Neural crest cell (in vitro differentiated cells): ENCODE measurements at places on chromosomes 13 and 19. TPM values are rescaled to one million over a fixed set of nuclear protein-coding genes. Genes with fewer than 3 reads are reported as not detected.

DNA sequence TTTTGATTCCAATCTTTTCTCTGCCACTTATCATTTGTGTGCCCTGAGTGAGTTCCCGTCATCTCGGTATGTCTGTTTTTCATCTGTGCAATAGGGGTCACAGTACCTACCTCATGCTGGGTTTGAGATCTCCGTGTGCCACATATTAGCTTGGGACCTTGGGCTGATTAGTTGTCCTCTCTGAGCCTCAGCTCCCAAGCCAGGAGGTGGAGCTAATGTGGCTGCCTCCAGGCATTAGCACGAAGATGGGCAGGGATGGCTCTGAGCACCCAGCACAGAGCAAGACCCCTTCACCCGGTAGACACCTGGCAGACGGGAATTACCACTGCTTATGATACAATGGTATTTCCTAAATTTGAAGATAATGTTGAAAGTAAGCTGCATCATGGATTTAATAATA, 35.8 kb upstream of the XPO4 start:
- no peak overlapping the region for H3K4me3 ChIP-seq
- no peak for DNase-seq
- no peak overlapping the region for H3K27ac ChIP-seq
- H3K36me3 ChIP-seq, result no peaks in the 10 kb centered on the region
- no peaks in the 10 kb centered on the region for H3K27me3 ChIP-seq

DNA sequence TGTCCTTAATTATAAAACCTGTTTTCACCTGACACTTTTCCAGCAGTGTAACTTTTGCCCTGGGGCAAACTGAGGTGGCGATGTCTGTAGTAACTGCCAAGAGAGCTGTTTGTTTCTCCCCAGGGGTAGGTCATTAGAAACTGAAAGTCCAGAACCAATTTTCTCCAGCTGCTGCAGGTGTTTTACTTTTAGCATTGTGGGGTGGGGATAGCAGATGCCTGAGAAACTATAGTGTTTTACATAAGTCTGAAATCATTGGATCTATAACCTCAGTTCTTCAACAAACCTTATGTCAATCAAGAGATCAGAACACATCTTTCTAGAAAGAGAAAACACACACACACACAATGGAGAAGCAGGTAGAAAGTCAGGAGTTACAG, 92.7 kb downstream of the LHFPL6 start:
- no peak overlapping the region for H3K27ac ChIP-seq
- no peak for DNase-seq
- no peaks in the 10 kb centered on the region for H3K36me3 ChIP-seq
- H3K27me3 ChIP-seq, result no peaks in the 10 kb centered on the region
- no peak overlapping the region for H3K4me3 ChIP-seq

GRCh38 chr13:107139006-107139405, 571.1 kb upstream of the ARGLU1 start:
- no peaks in the 10 kb centered on the region for H3K36me3 ChIP-seq
- H3K27ac ChIP-seq, result no peak overlapping the region
- H3K27me3 ChIP-seq, result no peaks in the 10 kb centered on the region
- H3K4me3 ChIP-seq, result no peak overlapping the region
- H3K4me1 ChIP-seq, result peaks cover 4% of the 10 kb centered on the region

DNA sequence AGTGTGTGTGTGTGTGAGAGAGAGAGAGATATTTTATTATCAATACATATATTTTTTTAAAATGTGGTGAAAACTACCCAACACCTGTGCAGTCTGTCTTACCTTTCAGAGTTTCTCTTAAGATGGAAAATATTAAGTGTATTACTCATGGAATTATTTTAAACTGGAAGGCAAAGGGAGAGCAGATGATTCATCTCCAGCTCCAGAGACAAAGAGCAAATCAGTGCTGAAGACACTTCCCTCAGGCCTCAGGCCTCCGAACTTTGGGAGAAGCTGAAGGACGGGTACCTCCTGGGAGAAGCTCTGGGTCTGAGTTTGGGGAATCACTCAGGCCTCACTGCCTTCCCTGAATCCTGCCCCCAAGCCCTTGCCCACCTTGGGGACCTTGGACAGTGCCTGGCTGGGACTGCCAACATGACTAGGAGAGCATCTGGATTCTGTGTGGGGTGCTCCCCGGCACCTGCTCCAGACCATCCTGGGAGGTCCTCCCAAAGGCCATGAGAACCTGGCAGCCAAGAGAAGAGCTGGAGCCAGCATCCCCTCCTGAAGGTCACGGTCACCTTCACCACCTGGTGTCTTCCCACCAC, 170.4 kb upstream of the UBL3 start:
- no peaks in the 10 kb centered on the region for H3K27me3 ChIP-seq
- peaks cover 58% of the 10 kb centered on the region for H3K4me1 ChIP-seq
- no peak overlapping the region for H3K4me3 ChIP-seq
- H3K36me3 ChIP-seq, result no peaks in the 10 kb centered on the region
- no peak overlapping the region for H3K27ac ChIP-seq

DNA sequence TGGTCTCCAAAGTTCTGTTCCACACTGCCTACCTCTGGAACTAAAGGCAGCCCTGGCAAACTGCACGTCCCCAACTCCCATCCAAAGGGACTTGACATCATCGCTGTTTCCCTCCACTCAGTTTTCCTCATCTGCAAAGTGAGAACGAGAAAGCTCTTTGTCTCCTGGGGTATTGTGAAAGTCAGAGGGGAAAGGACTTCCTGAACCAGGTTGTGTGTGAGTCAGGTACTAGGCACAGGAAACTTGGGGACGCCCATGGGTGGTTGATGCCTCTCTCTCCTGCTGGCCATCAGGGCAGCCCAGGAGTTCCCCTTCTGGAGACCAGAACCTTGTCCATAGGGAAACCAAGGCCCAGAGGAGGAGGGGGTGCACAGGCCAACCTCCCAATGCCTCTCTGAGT, 4.7 kb downstream of the CRLF1 start:
- no peak overlapping the region for H3K27ac ChIP-seq
- peaks cover 17% of the 10 kb centered on the region for H3K4me1 ChIP-seq
- no peak overlapping the region for H3K4me3 ChIP-seq
- no peak for DNase-seq

DNA sequence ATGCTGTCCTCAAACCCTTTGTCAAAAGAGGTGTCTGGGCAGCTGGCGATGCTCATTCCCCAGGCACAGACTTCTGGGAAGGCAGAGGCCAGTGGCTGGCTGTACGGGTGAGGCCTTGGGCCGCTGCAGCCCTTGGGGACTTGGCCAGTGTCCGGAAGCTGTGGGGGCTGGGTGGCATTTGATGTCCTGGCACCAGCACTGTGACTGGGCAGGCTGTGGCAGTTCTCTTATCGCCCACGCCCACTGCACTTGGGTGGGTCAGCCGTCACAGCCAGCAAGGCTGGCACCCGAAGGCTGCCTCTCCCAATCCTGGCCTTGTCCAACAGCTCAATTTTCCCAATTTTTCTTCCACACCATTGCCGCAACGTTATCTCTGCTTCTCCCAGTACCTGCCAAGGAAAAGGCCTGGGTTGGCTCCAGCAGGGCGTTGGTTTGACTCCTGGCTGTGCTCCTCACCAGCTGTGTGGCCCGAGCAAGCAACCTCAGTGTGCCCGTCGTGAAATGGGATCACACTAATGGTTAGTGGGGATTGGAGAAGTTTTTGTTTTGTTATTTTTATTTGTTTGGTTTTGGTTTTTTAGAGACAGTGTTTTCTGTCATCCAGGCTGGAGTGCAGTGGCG, 12.7 kb upstream of the SLC44A2 start:
- H3K36me3 ChIP-seq, result no peaks in the 10 kb centered on the region
- H3K4me1 ChIP-seq, result no peaks in the 10 kb centered on the region
- no peak overlapping the region for H3K27ac ChIP-seq

GRCh38 chr13:71488201-71488600, 378.8 kb downstream of the DACH1 start:
- H3K27ac ChIP-seq, result no peak overlapping the region
- no peaks in the 10 kb centered on the region for H3K27me3 ChIP-seq
- H3K4me3 ChIP-seq, result no peak overlapping the region
- no peaks in the 10 kb centered on the region for H3K4me1 ChIP-seq
- H3K36me3 ChIP-seq, result peaks cover 12% of the 10 kb centered on the region

DNA sequence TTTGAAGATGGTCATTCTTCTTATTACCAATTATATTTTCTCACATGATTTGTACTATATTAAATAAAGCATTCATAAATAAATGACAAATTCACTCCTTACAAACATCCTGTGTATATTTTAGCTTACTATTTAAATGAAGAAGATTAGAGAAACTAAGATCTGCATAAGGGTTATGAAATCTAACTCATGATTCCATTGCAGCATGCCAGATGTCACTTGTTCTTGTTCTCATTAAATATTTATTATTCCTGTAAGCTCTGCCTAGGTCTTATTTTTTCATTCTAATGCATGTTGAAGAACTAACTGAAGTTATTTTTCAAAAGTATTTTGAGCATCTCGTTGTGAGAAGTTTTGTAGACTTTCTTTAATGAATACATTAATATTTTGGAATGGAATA, 18.3 kb downstream of the NUP58 start:
- H3K27me3 ChIP-seq, result no peaks in the 10 kb centered on the region
- H3K36me3 ChIP-seq, result peaks cover 5% of the 10 kb centered on the region
- no peak overlapping the region for H3K4me3 ChIP-seq
- no peak for DNase-seq

- no peaks in the 10 kb centered on the region for H3K27me3 ChIP-seq
- peaks cover 11% of the 10 kb centered on the region for H3K36me3 ChIP-seq
- DNase-seq, result no peak
- peaks cover 4% of the 10 kb centered on the region for H3K4me1 ChIP-seq
- no peak overlapping the region for H3K4me3 ChIP-seq
These were observed 8.7 kb downstream of the UCHL3 start for GRCh38 chr13:75558145-75558840.

DNA sequence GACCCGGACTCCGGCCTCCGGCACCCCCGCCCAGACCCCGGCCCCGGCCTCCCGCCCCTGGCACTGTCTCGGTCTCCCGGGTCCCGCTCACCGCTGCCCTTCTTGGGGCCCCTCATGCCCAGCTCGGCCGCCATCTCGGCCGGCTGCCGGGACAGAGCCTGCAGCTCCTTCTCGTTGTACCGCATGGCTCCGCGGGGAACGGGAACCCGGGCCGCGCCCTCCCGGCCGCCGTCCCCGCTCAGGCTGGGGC, 140 bp downstream of the PLEKHJ1 start:
- DNase-seq, result no peak
- H3K27ac ChIP-seq, result no peak overlapping the region
- H3K36me3 ChIP-seq, result peaks cover 15% of the 10 kb centered on the region
- H3K27me3 ChIP-seq, result peaks cover 15% of the 10 kb centered on the region

DNA sequence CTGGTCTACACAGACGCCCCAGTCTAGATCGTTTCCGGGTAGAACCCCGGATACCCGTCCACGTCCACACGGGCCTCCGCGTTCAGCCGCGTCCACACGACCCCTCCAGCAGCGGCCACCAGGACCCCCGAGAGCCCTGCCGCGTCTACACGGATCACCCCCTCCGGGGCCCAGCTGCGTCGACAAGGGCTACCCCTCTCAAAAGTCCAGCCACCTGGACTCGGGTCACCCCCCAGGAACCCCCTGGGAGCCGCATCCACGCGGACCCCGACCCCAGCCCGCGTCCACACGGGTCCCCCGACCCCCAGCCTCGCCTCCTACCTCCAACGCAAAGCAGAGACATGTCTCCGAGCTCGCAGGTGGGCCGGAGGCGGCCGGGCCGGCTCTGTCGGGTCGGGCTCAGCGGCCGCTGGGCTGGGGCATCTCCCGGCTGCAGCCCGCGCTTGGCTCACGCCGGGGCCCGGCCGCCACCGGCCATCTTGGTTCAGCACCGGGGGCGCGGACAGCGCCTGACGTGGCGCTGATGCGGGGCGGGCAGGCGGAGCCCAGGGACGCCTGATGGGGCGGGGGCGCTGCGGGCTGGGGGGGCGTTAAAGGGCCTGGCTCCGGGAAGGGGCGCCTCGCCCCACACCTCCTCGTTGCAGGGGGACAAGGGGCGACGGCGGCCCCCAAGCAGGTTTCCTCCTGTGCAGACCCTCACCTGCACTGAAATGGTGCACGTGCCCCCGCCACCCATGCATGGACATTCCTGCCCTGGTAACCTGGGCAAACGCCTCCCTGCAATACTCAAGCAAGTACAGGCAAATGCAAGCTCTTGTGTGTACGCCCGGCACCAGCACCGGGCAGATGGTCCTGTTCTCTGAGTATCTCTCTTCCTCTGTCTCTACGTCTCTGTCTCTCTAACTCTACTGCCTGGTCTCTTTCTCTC, at the start of gene UNC13A:
Gene UNC13A (minus strand): TSS at position 498 of the 928 bp plus-strand sequence. CDS start 155 bp downstream, at position 343.
- no peak within 1 kb of the TSS for H3K27ac ChIP-seq
- H3K4me3 ChIP-seq, result peak within 1 kb of the TSS; percentile 88
- H3K27me3 ChIP-seq, result peaks cover 60% of the 10 kb centered on the region
- H3K4me1 ChIP-seq, result peaks cover 12% of the 10 kb centered on the region
- peak; percentile 78 for DNase-seq

DNA sequence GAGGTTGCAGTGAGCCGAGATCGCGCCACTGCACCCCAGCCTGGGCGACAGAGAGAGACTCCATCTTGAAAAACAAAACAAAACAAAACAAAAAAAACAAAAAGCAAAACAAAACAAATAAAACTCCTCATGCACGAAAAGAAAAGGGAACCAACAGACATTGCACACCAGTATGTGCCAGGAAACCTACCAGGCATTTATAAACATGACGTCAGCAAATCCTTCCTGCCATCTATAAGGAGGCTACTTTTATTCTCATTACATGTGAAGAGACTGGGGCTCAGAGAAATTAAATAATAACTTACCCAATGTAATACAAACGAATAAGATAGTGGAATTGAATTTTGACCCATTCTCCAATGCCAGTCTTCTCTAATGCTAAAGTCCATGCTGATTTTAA, 197.2 kb downstream of the NUFIP1 start:
- H3K4me1 ChIP-seq, result no peaks in the 10 kb centered on the region
- DNase-seq, result no peak
- H3K27ac ChIP-seq, result no peak overlapping the region
- no peaks in the 10 kb centered on the region for H3K27me3 ChIP-seq
- H3K4me3 ChIP-seq, result no peak overlapping the region

DNA sequence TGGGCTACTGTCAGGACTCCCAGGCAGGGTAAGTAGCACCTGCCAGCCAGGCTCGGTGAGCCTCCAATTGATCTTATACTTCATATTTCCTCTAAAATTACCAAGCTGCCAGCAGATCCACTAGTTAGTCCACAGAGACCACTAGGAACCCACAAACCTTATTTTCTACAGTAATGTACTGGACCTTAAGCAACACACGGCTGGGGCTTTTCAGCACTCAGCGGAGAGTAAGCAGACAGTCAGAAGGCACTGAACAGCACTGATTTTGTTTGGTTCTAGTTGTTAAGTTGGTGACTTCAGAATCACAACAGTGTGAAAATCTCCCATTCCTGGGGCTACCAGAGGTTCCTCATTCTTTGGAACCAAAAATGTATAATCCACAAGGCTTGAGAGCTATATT, 56.1 kb downstream of the MRPL57 start:
- no peak overlapping the region for H3K4me3 ChIP-seq
- no peaks in the 10 kb centered on the region for H3K36me3 ChIP-seq
- H3K27ac ChIP-seq, result no peak overlapping the region
- DNase-seq, result no peak

DNA sequence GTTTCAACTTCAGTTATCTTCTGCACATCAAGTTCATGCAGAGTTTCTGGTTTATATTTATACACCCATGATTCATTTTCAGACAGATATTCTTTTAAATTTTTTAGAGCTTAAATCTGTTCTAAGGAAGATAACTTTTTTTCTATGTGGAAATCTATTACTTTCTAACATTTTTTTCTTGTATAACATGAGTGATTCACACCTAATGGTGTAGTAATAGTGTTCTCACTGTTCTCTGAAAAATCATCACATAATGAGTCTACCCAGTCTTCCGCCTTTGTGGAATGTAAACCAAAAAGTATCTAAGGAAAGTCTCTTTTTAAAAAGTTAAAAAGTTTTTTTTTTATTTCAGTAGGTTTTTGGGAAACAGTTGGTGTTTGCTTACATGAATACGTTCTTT, 70.8 kb downstream of the FNDC3A start:
- no peak overlapping the region for H3K4me3 ChIP-seq
- H3K27ac ChIP-seq, result no peak overlapping the region
- no peaks in the 10 kb centered on the region for H3K27me3 ChIP-seq
- no peak for DNase-seq

Gene KLK2
- not detected in 2 replicates for total RNA-seq

Gene GPATCH1
- 12.9 TPM in 2 replicates for total RNA-seq

Gene FFAR3
- not detected in 2 replicates for total RNA-seq

Gene PSG7
- not detected in 2 replicates for total RNA-seq

Gene SLC15A1
- not detected in 2 replicates for total RNA-seq
